ENCODE measurements at places on chromosomes 13 and 19.

DNA sequence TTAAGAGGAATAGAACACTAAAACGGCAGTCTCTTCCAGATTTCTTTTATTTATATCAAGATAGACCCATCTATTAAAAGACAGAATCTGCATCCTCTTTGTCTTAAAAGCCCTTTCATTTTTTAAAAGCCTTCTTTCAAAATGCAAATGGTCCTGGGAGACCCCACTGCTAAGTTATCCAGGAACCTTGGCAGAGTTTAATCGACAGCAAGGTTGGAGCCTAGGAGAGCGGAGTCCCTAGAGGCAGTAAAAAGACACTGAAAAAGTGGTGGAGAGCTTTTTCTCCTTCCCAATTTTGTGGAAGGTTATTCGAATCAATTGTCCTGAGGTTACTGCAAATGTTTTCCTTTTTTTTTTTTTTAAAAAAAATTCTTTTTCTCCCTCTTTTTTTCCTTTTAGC lies 294.7 kb downstream of the NALCN start:
- DNase-seq = no peak

DNA sequence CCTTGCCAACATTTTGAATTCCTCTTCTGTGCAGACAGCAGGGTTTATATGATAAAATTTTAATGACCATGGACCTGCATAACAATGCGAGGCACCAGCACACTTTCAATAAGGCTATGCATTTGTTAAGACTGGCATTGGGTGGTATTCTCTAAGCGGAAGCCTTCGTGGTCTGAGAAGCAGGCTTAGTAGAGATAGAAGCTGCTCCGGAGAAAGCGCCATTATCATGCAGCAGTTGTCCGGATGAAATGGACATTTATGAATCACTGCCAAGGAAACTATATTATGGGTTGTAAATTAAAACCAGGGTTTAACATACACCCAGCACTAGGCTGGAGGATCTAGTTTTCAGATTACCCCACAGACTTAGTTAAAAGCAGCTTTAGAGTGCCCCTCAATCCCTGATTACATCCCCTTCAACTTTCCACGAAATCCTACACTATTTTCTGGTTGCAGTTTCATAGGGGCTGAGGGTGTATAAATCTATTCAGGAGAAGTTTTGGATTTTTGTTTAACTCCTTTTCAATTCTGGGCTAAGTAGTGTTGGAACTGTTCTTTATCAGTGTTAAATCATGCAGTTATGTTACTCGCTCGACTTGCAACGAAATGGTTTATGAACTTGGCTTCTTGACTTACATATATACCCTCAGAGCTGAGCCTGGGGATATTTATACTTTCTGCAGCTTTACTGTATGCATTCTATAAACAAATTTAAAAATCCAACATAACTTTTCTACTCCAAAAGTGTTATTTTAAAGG lies 193.3 kb downstream of the PCDH9 start:
- DNase-seq = no peak

DNA sequence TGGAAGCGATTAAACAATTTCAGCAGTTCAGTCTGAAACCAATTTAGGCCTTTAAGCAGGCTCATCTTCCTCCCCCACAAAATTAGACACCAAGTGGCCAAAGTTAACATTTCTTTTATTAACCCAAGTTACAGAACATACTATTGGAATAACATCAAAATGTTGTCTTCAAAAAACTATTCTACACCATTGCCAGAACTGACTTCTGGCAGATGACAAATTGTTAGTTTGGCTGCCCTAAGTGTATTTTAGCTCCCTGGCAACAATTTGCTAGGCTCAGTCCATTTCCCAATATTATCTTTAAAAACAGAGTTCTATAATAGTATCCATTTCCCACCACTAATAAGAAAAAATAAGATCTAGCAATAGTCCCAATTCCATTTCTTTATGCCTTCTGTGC lies 107.8 kb downstream of the SGCG start:
- DNase-seq = no peak

GRCh38 chr13:92838786-92839185 lies 387.8 kb upstream of the GPC6 start:
- DNase-seq = peak; percentile 89

DNA sequence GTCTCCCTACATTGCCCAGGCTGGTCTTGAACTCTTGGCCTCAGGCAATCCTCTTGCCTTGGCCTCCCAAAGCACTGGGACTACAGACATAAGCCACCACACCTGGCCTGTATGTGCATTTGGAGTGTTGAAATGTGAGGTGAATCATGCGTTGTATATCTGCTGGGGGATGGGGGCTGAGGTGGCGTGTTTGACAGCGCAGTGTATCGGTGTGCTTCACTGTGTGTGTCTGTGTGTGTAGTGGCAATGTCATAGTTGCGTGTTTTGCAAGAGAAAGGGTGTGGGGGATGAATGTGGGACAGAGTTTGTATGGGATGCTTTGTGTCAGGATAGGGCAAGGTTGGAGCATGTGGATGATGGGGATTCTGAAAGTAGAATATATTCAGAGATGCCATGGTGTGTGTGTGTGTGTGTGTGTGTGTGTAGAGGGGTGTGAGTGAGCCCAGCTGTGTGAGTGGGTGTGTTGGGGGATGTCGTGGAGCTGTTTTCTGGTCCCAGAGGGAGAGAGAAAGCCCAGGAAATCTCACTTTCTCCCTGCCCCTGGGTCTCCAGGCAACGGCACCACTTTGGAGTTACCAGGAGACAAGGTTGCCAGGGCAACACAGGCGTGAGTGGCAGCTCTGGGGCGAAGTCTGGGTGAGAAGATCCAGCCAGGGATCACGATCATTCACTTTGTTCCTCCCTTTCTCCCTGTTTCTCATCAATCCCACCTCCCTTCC lies 1.1 kb upstream of the SWSAP1 start:
- no peak for DNase-seq

DNA sequence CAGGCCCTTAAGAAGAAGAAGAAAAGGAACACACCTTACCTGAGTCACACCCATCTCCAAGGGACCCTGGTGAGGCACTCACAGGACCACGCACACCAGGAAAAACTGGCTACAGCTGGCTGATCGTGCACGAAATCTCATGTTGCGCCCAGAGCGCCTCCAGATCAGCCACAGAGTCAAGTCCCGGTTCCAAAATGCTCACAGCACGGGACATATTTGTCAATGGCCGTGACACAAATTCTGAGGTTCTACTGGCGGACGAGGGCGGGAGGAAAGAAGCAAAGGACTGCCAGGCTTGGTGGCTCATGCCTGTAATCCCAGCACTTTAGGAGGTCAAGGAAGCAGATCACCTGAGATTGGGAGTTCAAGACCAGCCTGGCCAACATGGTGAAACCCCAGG lies 21.5 kb downstream of the SH3GL1 start:
- DNase-seq = no peak

GRCh38 chr13:76027131-76027530 lies 391.0 kb downstream of the LMO7 start:
- no peak for DNase-seq

GRCh38 chr13:76954538-76954937 lies 6.2 kb downstream of the ACOD1 start:
- no peak for DNase-seq

- DNase-seq = no peak
Measured at GRCh38 chr13:57988276-57988675, 356.7 kb downstream of the PCDH17 start.

DNA sequence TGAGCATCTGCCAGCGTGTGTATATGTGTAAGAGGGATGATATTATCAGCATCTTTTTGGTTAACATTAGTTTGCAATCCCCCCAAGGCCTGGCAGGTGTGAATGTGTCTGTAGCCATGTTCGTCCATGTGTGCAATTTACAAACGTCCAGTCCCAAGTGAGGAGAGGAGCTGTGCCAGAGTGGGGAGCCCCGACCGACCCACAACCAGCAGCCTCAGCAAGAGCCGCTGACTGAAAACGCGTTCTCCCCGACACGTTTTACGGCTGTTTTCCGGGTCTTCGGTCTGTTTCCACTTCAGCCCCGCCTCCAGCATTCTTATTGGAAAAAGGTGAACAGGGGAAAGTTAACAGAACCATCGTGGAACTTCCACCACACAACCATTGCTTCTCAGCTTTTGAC lies 119.1 kb upstream of the SOX1 start:
- no peak for DNase-seq

Data from iris pigment epithelial cell (primary cell).